Activated T-cell treated with anti-CD3 and anti-CD28 coated beads, Interleukin-2, amount 50 U/mL, for 72 hours (primary cell): ENCODE measurements at places on chromosomes 1 and 21.

- DNase-seq: no peak
Observed at GRCh38 chr1:230090194-230090711, 23.2 kb downstream of the GALNT2 start.

- DNase-seq: no peak
Observed at GRCh38 chr21:29264721-29265120, 34.0 kb upstream of the BACH1 start.

DNA sequence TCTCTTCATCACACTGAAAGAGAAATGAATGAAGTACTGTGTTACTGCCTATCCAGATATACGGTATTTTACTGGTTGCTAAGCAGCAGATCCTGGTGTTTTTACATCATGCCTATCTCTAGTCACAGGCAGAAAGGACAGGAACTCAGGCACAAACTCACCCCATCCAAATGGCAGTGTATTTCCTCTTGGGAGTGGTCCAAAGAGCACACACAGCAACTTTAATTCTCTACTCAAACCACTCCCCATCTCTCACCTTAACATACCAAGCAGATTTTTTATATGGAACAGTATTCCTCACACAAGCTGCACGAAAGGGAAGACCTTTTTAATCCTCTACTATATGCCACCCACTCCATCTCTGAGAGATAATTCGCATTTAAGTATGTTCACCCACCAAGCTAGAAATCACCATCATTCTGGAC is 27.3 kb downstream of the EIF4G3 start:
- no peak for DNase-seq

DNA sequence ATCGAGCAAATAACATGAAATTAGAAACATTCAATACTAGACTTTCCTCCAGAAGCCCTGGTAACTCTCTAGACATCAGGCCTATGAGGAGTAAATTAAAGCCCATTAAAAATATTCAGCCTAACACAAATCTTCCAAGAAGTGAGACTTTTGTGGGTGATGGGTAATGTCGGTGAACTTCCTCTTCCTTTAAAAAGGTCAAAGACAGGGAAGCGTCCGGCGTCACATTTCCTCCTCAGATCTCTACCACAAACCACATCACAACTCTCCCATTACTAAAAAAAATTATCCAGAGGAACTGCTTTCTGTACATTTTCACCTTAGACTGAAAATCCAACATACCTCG is 1.4 kb downstream of the EIF4G3 start:
- peak; percentile 26 for DNase-seq

GRCh38 chr1:232751393-232752140 is 53.6 kb upstream of the MAP10 start:
- no peak for DNase-seq

- no peak for DNase-seq
Observed at GRCh38 chr1:14094611-14095400, 394.8 kb downstream of the PRDM2 start.

DNA sequence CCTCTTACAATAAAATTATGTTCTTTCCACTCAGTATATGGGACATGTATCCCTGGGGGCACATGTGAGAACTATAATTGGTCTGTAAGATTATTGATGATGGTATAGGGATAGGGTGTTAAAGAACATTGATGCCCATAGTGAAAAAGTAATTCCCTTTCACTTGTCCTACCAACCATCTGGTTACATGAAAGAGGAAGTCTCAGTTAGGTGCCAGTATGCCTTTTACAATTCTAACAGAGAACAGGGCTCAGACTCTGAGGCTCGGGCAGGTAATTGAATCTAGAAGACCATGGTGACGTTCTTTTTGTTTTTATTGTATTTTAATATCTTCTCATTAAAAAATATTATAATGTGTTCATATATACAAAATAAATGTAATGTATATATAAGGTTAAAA is 113.6 kb downstream of the FGGY start:
- no peak for DNase-seq

DNA sequence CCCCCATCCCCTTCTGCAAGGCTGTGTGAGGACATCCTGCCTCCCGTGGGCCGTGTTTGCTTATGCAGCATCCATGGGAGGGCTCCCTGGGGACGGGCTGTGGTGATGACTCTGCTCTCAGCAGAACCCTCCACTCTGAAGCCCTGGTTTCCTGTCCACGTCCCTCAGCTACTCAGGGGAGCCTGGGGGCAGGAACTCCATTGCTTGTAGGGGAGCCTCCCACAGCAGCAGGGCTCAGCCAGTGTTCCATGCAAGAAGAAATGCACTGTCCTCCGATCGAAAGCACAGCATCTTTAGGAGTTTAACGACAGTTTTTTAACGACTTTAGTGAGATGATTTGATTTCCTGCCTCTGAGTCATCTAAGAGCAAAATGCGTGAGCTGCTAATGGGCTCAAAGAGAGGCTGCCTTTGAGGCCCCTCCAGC is 8.3 kb upstream of the KCNAB2 start:
- peak; percentile 4 for DNase-seq

DNA sequence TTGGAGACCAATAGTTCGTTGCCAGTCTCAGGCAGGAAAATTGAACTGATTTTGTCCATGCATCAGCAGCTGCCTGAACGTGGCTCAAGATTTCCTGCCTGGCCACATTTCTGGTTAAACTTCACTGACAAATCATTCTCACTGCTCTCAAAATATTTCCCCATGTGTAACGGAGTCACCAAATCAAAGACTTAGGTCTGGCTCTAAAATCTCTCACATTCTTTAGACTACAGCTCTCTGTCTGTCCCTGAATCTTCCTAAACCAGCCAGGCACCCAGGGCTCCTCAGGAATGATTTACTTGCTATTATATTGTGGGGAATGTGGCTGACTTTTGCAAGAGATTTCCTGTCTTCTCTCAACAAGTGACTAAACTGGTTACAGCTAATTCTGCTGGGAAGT is 49.2 kb upstream of the GJA8 start:
- DNase-seq: no peak

DNA sequence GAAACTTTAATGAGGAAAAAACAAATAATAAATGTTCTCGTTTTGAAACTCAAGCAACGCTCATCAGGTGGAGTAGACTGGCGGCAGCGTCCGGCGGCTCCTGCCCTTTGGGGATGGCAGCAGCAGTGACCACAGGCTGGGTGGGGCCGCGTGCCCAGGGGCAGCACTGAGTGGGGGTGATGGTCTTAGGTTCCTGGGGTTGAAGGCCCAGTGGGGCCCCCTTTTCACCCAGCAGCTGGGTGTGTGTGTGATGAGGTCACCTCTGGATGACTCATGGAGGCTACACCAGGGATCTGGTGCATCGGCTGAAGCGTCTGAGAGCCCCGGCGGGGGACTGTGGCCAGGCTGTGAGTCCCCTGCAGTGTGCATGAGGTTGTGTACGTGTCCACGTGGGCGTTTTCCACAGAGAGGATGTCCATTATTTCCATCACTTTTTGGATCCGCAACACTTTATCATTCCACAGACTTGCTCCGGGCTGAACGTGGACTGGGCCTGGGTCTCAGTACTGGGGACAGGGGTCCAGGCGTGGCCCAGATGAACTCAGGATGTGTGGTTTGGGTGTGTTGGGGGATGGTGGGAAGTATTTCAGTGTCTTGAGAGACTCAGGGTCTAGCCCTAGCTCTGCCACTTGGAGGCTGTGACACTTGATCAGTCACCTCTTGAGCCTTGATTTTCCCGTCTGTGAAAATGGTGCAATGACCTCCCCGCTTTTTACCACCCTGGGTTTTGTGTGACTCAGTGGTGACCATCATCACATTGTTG is 25.6 kb downstream of the LDLRAP1 start:
- DNase-seq: peak; percentile 60

DNA sequence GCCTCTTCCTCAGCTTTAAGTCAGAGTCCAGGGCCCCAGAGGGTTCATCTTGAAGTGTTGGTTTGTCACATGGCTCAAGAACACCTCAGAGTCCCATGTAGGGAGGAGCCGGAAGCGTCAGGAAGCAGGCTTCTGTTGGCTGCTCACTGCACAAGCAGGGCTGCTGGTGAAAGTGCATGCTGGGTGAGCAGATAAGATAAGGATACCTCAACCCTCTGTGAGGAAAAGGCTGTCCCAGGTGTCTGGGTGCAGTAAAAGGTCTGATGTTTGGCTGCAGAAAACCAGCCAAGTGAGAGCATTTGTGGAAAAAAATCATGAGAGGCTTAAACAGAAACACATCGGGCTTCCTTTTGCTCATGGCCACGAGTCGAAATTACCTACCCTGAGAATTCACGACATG is 6.2 kb upstream of the TEX35 start:
- no peak for DNase-seq

DNA sequence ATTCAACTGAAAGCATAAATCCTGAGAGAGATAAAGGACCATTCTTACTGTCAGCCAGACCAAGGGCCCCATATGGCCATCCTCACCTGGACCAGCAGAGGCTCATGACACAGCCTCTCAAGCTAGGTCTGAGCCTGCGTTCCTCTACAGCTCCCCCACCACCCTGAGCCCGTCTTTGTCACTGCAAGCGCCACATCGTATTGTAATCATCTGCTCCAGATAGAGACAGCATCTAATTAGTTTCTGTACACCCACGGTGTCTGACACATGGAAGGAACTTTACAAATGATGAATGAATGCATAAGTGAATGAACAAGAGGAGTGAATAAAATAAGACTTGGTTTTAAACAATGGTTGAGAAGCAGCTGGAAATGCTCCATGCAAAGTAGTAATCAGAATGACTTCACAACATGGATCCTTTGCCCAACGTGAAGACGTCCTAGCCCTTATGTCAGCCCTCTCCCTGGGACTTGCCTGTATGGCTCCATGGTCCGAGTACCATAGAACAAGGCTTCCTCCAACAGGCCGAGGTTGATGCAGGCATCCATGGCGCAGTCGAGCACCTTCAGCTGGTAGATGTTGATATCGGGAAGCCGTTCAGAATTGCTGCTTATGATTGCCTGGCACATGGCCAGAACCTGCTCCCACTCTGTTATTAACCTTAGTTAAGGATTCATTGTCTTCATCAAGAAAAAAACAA is 648.9 kb downstream of the SMYD3 start:
- DNase-seq: no peak

- no peak for DNase-seq
Observed at GRCh38 chr1:85484264-85484663, 19.3 kb upstream of the DDAH1 start.

DNA sequence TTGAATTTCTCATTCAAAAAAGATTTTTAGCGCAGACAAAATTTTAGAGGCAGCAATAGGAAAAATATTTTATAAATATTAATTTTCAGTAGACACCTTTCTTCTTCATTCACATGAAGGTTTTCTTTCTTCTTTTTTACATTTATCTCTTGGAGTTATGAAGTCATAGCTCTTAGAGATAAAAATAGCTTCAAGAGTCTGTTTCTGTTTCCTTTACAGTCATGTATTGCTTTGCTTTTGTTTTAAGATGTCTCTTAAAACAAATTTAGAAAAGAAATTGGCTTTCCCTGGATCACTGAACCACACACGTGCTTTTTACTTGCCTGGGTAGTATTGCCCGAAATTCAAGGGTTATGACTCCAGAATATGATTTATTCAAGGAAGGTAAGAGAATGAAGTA is 369.9 kb upstream of the LRRC7 start:
- DNase-seq: no peak

DNA sequence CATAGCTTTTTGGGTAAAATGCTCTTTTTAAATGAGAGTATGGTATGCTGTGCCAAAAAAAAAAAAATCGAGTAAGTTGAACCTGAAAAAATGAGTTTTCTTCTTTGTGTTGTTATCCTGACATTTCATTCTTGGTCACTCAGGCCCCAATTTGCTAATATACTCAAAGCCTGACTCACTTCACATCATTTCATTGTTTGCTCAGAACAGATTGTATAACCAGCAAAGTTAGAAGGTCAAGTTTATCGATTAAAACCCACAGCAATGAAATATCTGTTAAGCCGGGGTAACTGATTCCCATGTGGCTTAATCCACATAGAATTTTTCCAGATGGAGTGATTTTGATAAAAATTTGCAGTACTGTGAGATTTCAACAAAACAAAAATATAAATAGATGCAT is 363.7 kb downstream of the NEGR1 start:
- DNase-seq: no peak

DNA sequence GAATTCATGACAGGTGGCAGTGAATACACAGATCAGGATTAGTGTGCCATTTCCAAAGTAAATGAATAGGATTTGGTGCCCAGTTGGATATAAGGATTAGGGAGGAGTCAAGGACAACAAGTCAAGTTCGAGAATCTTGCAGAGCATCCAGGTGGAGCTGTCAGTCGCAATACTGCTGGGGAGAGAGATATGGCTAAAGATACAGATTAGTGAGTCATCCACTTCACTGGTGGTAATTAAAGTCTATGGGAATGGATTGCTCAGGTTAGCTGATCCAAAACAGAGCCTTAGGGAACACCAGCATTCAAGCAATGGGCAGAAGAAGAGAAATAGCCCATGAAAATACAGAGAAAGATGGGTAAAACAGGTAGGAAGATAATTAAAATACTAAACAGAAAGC is 26.8 kb downstream of the BCAS2 start:
- DNase-seq: no peak

DNA sequence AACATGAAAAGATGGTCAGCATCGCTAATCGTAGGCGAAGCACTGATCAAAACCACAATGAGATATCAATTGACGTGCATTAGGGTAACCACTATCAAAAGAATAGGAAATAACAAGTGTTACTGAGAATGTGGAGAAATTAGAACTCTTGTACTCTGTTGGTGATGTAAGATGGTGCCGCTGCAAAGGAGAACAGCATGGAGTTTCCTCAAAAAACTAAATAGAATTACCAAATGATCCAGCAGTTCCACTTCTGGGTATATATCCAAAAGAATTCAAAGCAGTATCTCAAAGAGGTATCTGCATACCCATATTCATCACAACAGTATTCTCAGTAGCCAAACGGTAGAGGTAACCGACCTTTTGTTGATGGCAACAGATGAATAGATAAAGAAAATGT is 8.3 kb upstream of the CD101 start:
- no peak for DNase-seq

- DNase-seq: no peak
Observed at GRCh38 chr21:42208801-42209490, 10.0 kb upstream of the ABCG1 start.

GRCh38 chr1:54742282-54742681 is 22.0 kb downstream of the PARS2 start:
- DNase-seq: no peak

GRCh38 chr21:37647781-37648180 is 268.5 kb downstream of the KCNJ6 start:
- no peak for DNase-seq

- no peak for DNase-seq
Observed at GRCh38 chr1:208542309-208542708, 298.1 kb upstream of the PLXNA2 start.

- no peak for DNase-seq
Observed at GRCh38 chr21:37427221-37427620, 60.6 kb downstream of the DYRK1A start.

GRCh38 chr1:32339363-32339978 is 3.4 kb upstream of the MARCKSL1 start:
- peak; percentile 74 for DNase-seq

- no peak for DNase-seq
Observed at GRCh38 chr21:34180826-34181359, 107.5 kb downstream of the MRPS6 start.
